ENCODE measurements at places on chromosomes 11 and 22.

GRCh38 chr22:44500599-44500998 is 2.6 kb upstream of the RTL6 start:
- DNase-seq: no peak

- peak; percentile 31 for DNase-seq
Measured at GRCh38 chr11:94741022-94741679, 27.0 kb upstream of the AMOTL1 start.

DNA sequence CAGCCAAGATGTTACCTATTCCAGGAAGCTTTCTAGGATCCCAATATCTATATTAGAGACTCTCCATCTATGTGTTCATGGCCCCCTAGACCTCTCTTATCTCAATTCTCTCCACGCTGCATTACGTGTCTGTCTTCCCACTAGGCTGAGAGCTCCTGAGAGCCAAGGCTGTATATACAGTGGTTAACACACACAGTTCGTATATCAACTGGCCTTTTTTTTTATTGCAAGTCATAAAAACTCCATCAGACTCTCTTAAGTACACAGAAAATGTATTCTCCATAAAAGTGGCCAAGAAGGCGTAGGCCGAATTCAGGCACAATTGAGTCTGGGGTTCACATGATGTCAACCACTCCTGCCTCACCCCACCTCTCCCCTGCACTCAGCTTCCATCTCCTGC is 115.9 kb downstream of the TRIM29 start:
- no peak for DNase-seq

DNA sequence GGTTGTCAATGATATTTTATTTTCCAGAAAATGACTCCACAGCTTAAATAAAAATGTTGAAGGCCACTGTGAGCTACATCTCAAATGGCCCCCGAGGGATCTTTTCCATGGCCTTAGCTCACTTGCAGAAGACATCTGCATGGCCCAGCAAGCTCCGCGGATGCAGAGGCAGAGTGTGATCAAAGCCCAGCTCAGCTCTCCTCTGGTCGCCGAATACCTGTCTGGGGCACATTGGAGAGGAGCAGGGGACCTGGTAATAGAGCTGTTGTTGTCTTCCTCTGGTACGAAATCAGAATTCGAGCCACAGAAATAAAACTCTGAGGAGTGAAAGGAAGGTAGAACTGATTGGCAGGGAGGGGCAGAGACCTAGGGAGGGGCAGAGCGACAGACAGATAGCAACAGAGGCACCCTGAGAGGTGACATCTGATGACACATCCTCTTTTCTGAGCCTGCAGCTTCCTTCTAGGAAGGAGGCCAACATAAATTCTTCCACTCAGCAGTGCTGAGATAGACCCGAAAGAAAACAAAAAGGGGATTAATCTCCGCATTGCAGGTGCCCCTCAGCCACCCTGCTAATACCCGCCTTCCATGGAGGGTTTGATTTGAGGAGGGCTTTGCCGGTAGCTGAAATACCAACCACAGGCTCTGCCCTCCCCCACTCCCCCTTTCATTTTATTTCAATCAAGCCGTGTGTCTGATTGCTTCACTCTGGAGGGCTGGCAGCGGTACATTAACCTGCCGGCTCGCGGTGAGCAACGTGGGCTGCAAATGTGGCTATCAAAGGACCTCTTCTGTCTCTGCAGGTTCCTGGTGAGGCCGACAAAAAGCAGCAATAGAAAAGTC is 759.4 kb downstream of the OPCML start:
- DNase-seq: no peak

DNA sequence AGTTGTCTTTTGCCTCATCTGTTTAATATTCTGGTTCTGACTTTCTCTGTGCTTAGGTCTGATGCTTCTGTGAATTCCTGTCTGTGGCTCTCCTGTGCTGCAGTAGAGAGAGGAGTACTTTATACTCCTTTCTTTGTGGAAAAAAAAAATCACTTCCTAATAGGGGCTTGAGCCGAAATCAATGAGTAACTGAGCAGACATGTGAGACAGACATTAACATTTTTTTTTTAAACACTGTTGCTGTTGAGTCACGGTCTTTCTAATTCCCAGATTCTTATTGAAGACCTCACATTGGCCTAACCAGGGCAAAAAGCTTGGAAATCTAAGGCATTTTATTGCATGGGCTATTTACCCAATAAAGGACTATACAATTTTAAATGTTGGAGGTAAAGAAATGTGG is 86.1 kb downstream of the GRM5 start:
- DNase-seq: no peak

DNA sequence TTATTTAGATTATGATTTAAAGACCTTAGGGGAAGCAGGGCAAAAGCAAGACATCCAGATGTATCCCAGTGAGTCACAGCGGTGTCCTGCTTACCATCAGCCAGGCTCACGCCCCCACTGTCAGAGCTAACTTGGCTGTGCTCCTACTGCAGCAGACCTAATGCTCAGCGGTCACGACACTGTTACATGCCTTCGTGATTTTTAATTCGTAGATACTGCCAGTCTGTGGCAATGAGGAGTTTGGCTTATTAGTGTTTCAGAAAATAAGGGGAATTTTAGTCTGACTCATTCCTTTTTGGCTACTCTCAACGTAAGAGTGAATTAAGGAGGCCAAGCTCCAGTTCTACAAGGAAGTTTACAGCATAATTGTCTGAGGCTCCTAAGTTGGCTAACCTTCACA is 22.7 kb downstream of the EFCAB6 start:
- DNase-seq: peak; percentile 23

GRCh38 chr11:10911907-10912306 is 54.1 kb upstream of the ZBED5 start:
- DNase-seq: no peak

GRCh38 chr11:66789097-66789890 is 53.9 kb upstream of the RCE1 start:
- DNase-seq: no peak

GRCh38 chr11:33704240-33705002 is 3.8 kb upstream of the C11orf91 start:
- no peak for DNase-seq

All from heart right ventricle (tissue), 16 donors.